ENCODE measurements at places on chromosomes 13 and 19.
A peak's percentile ranks its signal among the peaks of the same experiment; 100 is the strongest.

- no peak for DNase-seq
Observed at GRCh38 chr13:73740666-73741065, 393.5 kb downstream of the KLF12 start.

GRCh38 chr13:77250975-77251374, 75.9 kb downstream of the MYCBP2 start:
- DNase-seq = no peak

GRCh38 chr13:28704282-28704681, 14.5 kb downstream of the SLC46A3 start:
- no peak for DNase-seq

DNA sequence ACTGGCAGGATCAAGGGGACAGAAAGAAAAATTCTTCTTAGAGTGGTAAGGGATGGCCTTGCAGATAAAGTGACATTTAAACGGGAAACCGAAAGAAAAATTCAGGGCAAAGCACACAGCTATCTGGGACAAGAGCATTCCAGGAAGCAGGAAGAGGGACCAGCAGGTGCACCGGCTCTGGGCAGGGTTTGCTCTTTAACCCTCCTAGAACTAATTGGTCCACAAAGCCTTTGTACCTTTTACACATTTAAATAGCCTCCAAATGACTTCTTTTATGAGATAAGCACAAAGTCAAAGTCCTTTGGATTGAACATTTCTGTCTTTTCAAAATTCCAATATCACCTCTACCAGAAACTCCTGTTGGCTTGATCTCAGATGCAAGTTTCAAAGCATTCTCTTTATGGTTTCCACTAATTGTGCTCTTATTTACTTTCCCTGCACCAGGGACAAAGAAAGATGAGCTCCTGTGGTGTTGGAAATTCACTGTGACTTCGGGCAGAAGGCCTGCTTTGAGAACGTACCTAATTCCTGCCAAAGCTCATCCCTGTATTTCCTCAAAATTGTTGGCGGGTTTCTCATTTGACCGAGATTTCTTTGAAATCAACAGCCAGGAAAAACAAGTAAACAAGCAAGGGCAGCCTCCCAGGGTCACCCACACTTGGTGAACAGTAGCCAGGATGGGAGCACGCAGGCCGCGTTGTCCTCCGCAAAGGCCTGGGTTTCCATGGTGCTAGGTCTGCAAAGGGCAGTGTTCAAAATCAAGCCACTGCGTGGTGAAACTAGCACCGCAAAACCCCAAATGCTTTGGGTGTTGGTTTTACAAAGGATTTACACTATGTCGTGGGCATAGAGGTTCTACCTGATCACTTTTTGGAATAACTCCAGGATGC, 98.6 kb downstream of the IRS2 start:
- no peak for DNase-seq

GRCh38 chr19:34480971-34481841, at the start of gene WTIP:
Gene WTIP (plus strand): TSS chr19:34481758. CDS start chr19:34481975, 217 bp downstream.
- DNase-seq = peak; percentile 93

DNA sequence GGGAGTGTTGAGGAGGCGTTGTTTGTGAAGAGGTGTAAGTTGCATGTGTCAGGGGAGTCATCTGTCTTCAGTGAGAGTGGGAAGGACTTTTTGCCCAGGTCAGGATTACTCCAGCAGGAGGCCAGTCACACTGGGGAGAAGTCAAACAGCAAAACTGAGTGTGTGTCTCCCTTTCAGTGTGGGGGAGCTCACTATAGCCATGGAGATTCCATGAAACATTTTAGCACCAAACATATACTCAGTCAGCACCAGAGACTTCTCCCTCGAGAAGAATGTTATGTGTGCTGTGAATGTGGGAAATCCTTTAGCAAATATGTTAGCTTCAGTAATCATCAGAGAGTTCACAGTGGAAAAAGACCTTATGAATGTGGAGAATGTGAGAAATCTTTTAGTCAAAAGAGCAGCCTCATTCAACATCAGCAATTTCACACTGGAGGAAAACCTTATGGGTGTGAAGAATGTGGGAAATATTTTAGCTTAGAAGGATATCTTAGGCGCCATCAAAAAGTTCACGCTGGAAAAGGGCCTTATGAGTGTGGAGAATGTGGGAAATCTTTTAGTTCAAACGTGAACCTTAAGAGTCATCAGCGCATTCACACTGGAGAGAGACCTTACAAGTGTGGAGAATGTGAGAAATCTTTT, 8.4 kb upstream of the ZNF587 start:
- DNase-seq = no peak

- no peak for DNase-seq
Observed at GRCh38 chr13:59367904-59368303, 795.8 kb downstream of the DIAPH3 start.

DNA sequence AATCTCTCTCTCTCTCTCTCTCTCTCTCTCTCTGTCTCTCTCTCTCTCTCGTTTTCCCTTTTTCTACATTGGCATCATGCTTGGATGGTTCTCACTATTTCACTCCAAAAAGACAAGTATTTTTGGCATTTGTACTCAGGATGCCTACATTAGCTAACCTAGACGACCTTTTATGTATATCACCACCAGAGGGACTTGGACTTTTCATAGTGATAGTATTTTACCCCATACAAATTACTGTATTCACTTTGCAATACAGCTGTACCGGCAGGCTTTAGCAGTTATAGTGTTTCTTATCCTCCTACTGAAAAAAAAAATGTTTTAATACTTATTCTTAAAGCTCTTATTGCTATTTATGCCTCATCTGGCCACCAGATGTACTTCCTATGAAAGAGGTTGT, 687.2 kb upstream of the KLHL1 start:
- DNase-seq = no peak

DNA sequence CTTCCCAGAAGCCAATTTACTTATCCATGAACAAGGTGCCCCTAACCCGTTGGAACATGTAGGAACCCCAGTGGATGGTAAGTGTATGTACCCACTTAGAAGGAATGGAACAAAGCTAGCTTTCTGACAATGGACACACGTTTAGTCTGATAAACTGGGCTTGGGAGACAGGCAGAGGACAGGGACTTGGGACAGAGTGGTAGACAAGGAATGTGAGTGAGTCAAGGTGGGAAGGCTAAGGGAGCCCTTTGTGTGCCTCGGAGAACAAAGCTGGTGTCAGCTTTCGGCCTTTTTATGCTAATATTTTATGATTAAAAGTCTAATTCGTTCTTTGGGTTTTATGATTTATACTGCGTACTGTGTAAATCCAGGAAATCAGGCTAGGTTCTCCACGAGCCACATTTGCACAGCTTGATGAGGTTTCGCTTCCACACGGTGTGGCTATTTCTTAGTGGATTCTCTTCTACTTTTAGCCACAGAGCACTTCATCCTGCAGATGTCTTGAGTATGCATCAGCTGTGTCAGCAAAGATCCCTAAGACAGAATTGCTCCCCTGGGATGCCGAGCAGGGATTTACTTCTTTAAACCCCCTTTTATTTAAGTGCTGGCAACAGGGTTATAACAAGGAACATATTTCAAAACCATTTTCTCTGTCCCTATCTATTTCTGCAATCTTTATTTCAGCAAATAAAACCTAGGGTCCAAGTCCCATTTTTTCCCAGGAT, 258.5 kb downstream of the DLEU7 start:
- no peak for DNase-seq

- DNase-seq = peak; percentile 82
Observed at GRCh38 chr19:39502640-39503417, 4.1 kb downstream of the DLL3 start.

- DNase-seq = no peak
Observed at GRCh38 chr19:6238643-6239281, 41.0 kb downstream of the MLLT1 start.

DNA sequence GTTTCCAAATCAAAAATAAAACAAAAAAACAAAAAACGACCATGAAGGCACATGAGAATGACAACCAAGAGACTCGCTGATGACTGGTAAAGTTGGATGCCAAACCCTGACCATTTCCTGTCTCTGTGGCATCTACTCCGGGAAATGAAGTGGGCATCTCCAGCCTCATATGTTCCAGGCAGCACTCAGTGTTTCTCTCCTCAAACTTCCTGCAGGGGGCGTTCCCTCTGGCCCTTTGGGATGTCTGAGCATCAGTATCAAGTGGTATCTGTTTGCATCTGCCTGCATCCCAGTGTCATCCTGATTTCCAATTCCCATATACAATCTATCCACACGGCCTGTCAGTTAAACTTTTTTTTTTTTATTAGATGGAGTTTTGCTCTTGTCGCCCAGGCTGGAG, 9.8 kb upstream of the SIGLEC12 start:
- no peak for DNase-seq

- no peak for DNase-seq
Observed at GRCh38 chr13:26853323-26853722, 92.7 kb upstream of the GPR12 start.

GRCh38 chr13:101258509-101258908, 157.8 kb downstream of the NALCN start:
- DNase-seq = no peak

GRCh38 chr19:12668932-12669269, 2.3 kb downstream of the WDR83 start:
- DNase-seq = no peak

GRCh38 chr19:36377541-36378178, 1.3 kb downstream of the ZFP14 start:
- DNase-seq = no peak

DNA sequence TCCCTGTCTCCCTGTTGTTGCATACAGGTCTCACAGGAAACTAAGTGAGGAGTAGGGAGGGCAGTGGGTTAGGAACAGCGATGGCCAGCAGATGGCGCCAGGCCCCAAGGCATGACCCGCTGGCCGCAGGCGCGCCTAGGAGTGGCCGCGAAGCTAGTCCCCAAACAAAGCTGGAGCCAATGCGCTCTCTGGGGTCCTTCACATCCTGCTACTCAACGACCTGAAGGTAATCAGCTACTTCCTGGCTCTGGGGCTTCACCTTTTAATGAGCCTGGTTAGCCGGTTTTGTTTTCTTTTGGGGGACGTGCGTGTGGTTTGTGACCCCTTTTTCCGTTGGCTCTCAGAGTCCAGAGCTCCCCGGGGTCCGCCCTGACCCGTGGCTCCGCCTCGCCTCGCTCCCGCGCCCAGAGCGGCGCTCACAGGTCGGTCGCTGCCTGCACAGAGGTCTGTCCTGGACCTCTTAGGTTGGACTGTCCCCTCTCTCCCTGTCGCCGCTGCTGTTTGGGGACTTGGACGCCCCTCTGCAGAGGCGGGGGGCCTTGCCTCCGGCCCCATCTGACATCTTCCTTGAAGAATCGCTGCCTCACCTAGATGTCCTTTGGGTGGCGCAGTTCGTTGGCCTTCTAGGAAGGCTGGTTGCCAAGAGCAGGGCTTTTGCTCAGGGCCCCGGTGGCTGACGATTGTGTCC, 62.2 kb upstream of the GTF3A start:
- peak; percentile 93 for DNase-seq

All from ecto neural progenitor cell (in vitro differentiated cells).